ENCODE measurements at places on chromosomes 1 and 21.

DNA sequence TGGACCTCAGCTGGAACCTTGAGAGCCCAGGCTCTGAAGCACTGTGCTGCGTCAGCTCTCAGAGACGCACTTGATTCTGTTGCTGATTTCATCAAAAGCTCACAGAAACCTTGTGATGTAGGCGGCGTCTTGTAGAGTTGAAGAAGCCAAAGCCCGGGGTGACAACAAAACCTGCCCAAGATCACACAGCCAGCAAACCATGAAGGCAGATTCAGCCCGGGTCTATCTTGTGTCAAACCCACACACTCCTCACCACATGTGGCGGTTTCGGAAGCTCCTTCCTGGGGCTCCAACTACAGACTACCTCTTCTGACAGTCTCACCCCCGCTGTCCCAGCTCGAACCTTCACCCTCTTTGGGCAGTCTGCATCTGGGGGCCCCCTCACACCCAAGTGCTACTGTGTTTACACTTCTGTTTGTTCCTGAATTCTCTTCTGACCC lies 50.4 kb downstream of the TENT5C start:
- no peak for DNase-seq

DNA sequence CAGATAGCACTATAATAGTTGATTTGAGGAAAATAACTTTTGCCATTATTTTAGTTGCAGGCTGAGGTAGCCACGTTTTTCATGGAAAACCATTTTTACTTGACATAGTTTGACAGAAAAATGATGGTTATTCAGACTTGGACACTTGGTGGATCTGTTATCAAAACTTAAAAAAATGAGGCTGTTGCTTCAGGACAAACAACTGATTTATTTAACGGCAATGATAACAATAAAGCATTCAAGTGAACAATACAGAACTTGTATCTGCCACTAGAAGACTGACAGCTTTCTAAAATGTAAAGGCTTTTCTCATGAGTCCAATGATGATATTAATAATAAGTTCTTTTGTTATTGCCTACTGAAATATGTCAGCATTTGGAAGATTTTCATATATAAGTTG lies 322.9 kb downstream of the BRINP3 start:
- no peak for DNase-seq

GRCh38 chr1:88774151-88774556 lies 90.1 kb downstream of the PKN2 start:
- no peak for DNase-seq

- DNase-seq = no peak
These were observed 26.8 kb downstream of the STUM start for GRCh38 chr1:226575436-226575720.

GRCh38 chr1:29239142-29239541 lies 2.8 kb downstream of the PTPRU start:
- DNase-seq = peak; percentile 35

DNA sequence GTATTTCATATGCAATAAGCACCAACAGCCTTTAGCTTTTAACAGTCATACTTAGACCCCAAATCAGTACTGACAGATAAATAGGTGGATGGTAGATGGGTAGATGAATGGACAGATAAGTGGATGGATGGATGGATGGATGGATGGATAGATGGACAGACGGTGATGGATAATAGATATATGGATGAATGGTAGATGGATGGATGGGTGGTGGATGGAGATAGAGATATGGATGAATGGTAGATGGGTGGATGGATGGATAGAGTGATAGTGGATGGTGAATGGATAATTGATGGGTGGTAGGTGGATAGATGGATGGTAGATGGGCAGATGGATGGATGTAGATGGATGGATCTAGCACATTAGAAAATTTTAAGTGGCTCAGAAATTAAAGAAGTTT lies 62.5 kb downstream of the TIAM1 start:
- no peak for DNase-seq

DNA sequence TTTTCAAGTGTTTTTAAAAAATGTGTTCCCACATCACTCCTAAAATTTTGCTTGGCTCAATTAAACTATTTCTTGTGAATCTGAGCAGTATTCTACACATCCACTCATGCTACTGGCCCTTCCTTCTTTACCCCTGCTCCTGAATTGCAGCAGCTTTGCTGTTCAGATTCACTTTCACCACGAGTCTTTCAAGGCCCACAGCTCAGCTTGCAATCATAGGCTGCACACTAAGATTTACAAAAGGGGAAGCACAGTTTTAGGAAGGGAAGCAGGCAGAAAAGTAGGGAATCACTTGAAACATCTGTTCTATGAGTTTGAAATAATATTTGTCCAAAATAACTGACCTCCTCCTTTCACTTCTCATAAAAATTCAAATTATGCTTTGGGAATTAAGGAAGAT lies 70.9 kb upstream of the EDEM3 start:
- DNase-seq = no peak

- DNase-seq = no peak
These were observed 9.9 kb downstream of the FCRLB start for GRCh38 chr1:161731241-161731640.

DNA sequence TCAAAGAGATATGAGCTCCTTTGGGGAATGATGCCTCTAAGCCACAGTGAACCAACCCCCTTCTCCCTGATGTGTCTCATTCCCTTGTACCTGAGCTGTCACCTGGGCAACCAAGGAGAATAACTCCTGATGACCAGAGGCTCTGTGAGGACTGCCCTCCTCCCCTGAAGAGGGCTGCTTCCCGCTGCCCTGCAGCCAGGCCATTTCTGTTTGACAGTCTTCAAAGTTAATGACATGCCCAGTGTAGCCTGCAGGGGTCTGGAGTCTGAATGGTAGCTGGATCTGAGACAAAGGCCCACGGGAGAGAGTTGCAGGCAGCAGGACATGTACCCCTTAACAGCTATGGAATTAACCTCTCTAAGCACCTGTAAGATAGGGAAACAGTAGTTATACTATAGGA lies 3.4 kb upstream of the SLFNL1 start:
- DNase-seq = no peak

DNA sequence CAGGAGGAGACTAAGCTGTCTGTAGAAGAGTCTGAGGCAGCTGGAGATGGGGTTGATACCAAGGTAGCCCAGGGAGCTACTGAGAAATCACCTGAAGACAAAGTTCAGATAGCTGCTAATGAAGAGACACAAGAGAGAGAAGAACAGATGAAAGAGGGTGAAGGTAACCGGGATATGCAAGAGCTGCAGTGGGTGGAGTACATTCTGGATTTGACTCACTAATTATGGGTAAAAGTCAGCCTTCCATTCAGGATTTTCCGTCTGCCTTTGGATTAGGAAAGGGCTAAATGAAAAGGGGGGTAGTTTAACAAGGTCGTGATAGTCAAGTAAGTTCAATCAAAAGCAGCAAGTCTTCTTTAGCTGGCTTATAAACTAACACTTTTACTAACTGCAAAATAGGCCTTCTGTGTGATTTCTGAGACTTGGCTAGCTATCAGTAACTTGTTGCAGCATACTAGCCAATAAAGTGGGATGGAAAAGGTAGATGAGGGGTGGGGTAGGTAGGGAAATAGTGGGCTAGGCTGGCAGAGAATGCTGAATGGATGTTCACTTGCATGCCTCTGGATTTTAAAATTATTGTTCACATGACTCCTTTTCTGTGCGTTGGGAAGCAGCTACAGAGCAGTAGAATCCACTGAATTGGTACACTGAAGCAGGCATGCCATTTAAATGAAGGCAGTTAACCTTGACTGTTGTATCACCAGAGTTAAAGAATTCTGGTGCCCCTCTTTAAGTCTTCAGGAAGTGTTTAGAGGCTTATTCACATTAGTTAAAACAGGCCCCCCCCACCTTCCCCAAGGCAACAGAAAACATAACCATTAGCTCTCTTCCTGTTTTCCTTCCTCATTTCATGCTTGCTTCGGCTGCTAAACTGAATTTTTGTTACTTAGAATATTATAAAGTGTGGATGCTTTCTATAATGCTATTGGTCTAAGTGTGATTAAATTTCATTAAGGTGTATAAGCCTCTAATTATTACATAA lies 15.4 kb downstream of the CCDC17 start:
- no peak for DNase-seq

- peak; percentile 68 for DNase-seq
These were observed 1.1 kb downstream of the AGTRAP start for GRCh38 chr1:11736746-11737639.

GRCh38 chr1:5722635-5723164 lies 269.5 kb downstream of the NPHP4 start:
- DNase-seq = no peak

GRCh38 chr1:4626560-4627319 lies 27.7 kb upstream of the AJAP1 start:
- no peak for DNase-seq

- peak; percentile 71 for DNase-seq
These were observed 131.3 kb downstream of the PEX14 start for GRCh38 chr1:10606064-10606463.

- peak; percentile 54 for DNase-seq
These were observed 8.5 kb upstream of the ARHGAP29 start for GRCh38 chr1:94245747-94246438.

GRCh38 chr1:7771823-7772299 lies 765 bp downstream of the VAMP3 start:
- DNase-seq = no peak

- DNase-seq = no peak
These were observed 3.1 kb upstream of the CDKN2C start for GRCh38 chr1:50966991-50967390.

- DNase-seq = peak; percentile 5
These were observed at the start of gene TMEM269 for GRCh38 chr1:42784946-42785693. Gene TMEM269 (plus strand): TSS chr1:42784991. CDS start chr1:42789894, 4,903 bp downstream.

DNA sequence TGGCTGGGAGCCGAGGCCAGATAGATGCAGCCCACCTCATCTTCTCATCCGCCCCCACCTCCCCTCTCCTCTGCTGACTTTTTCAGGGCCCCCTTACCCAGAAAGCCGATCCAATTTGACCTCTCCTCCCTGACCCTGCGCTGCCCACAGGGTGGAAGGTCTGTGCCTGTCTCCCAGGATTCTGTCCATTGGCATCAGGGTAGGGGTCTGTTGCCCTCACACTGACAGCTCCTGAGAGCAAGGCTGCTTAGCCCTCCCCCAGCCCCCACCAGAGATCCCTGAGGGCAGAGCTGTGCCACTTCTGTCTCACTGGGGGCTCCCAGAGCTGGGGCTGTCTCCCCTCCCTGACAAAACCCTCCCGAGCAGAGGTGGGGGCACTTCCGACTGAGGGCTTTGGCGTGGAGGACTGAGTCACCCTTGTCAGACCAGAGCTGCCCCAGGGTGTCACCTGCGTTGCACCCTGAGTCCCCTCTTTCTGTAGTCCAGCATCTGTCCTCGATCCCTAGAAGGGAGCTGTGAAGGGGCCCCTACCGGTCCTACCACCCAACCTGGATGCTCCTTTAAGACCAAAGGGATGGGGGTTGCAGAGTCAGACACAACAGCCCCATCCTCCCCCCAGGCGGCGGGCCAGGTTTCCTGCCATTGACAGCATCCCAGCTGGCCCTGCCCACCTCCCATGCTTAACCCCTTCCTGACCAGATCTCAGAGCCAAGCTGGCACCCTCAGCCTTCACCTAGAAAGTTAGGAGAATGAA lies 2.4 kb upstream of the FAM110D start:
- DNase-seq = no peak

DNA sequence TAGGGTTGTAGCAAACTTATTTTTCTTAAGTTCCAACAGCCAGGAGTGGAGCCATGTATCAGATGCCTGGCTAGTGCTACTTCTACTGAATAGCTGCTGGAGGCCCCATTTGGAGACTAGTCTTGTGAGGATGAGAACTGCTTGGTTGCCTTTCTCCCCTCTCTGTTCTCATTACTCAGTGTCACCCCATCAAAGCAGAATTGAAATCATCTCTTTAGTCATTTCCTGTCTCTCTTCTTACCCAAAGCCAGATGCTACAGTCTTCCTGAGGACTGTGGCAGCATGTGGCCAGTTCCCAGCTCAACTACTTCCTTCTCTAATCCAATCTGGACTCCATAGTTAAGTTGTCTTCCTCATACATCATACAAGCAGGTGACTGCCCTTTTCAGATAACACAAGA lies 197.5 kb downstream of the BRINP2 start:
- peak; percentile 19 for DNase-seq

- DNase-seq = no peak
These were observed 95.5 kb upstream of the IVNS1ABP start for GRCh38 chr1:185412385-185413087.

GRCh38 chr1:48062353-48062752 lies 65.2 kb upstream of the TRABD2B start:
- no peak for DNase-seq

GRCh38 chr1:87535551-87535950 lies 206.9 kb downstream of the LMO4 start:
- DNase-seq = no peak

DNA sequence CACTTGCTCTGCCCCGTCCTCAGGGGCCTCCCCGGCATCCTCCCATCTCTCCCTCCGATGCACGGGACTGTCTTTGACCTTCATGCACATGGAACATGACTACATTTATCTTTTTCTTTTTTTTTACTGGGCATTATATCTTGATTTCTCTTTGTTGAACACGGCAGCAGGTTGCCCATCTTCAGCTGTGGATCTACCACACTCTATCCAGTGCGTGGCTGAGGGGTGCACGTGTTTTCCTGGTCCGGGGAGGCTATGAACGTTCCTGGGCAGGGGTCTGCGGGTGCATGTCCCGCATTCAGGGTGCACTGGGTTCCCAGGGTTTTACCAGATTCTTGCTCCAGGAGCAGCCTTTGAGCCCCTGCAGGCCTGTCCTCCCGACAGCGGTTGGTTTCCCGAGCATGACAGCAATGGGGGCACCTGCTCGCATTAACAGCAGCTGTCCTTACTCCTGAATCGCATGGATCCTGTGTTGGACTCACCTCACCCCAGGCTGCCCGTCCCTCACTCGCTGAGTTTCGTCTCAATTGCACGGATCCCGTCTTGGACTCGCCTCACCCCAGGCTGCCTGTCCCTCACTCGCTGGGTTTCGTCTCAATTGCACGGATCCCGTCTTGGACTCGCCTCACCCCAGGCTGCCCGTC lies 7.4 kb downstream of the POFUT2 start:
- no peak for DNase-seq

GRCh38 chr1:106523497-106523896 lies 533.0 kb upstream of the PRMT6 start:
- DNase-seq = no peak

GRCh38 chr1:201266774-201267173 lies 16.5 kb upstream of the PKP1 start:
- peak; percentile 94 for DNase-seq

Measured in fibroblast of lung (primary cell).